ENCODE measurements at places on chromosomes 11 and 22.
A peak's percentile ranks its signal among the peaks of the same experiment; 100 is the strongest.

GRCh38 chr11:2531987-2532703 lies 87.3 kb downstream of the KCNQ1 start:
- no peak for DNase-seq

DNA sequence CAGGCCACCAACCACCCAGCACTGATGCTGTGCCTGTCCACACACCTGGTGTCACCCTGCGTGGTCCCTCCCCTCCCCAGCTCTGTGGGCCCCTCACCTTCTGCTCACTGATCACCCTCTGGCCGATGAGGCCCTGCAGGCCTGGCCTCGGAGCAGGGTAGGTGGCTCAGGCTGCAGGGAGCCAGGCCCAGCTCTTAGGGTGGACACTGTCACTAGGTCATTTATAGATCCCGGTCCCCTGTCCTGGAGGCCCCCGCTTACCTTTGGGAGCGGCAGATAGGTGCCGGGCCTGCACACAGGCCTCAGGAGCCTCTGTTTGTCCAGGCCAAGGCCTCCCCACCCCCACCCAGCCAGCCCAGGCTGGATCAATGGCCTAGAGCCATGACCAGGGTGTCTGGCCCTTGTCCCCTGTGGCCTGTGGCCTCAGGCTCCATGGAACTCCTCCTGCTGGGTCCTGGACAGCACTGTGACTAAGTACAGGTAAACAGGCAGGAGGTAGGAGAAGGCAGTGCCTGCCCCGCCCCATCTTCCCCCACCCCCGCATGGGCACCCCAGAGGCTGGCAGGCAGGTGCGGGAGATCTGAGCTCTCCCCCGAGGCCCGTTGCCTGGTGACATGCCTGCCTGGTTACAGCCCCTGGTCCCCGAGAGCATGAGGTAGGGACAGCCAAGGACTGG lies at the start of gene TMPRSS6:
TMPRSS6 (minus strand) TSS at position 472 of the 676 bp plus-strand sequence. CDS start 6,296 bp downstream, outside the sequence.
- DNase-seq, result no peak

GRCh38 chr11:29751618-29752017 lies 265.2 kb downstream of the KCNA4 start:
- DNase-seq, result no peak

DNA sequence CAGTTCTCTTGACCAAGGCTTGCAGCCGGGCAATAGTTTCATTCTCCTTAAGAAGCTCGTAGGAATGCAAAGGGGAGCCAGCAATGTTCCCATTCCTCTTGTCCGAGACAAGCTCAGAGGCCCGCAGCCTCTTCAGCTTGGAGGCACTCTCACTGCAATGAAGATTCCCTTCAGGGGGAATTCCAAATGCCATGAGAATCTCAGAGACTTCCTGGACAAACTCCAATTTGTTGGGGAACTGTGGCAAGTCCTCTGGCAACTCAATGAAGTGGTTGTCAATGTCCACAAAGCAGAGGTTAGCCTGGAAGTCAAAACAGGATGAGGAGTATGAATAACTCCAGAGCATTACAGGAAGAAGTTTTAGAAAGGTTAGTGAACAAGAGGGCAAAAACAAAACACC lies 84.4 kb downstream of the DENND5A start:
- DNase-seq, result no peak

DNA sequence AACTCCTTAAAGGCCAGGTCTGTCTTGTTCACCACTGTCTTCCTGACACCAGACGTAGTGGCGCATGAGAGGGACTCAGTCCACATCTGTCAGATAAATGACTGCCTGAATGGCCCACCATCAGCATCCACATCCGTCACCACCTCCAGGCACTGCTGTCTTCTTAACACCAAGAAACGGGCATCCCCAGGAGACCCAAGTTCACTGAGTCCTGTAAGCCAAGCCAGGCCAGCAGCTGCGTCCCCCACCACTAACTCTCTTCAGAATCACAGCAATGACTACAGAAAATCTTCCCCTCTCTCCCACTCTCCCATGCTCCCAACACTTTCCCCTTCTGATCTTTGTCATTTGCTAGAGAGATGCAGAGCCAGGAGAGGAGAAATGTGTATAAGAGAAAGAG lies 47.3 kb upstream of the LRRC32 start:
- no peak for DNase-seq

GRCh38 chr11:67605231-67606011 lies 1.3 kb upstream of the NDUFV1 start:
- DNase-seq, result no peak

GRCh38 chr22:20033045-20033706 lies 12.3 kb downstream of the TANGO2 start:
- no peak for DNase-seq

- no peak for DNase-seq
Observed at GRCh38 chr11:75780888-75781287, 12.3 kb downstream of the DGAT2 start.

GRCh38 chr11:33268945-33269540 lies 11.9 kb downstream of the HIPK3 start:
- DNase-seq, result peak; percentile 38

GRCh38 chr11:127962416-127962815 lies 624.9 kb downstream of the ETS1 start:
- DNase-seq, result no peak

DNA sequence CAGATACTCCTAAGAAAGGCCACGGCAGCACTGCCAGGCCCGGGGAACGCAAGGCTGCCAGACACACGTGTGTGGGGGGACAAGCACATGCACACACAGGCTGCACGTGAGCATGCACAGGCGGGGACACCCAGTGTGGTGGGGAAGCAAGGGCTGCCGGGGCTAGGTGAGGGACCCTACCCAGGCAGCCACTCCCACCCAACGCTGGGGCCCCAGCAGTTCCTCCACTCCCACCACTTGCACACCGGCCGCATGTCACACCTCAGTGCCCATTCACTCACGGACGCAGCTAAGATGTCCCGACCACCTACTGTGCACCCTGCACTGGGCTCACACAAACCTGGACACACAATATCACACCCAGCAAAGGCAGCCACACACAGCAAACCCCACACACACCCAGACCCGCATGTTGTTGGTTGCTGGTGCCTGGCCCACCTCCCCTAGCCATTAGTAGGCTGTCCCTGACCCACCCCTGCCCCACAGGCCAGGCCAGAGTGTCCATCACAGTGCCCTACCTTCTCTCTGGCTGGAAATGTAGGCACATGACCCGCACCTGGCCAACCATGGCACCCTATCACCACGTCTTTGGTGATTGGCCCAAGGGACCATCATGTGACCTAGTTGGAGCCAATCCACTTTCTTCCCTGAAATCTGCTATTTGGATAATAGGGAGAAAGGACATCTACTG lies 8.8 kb downstream of the SSTR3 start:
- no peak for DNase-seq

- no peak for DNase-seq
Observed at GRCh38 chr11:130161441-130162145, 2.0 kb downstream of the ST14 start.

GRCh38 chr11:95699631-95700470 lies 89.7 kb downstream of the FAM76B start:
- DNase-seq, result no peak

GRCh38 chr11:45856044-45856468 lies 8.8 kb downstream of the CRY2 start:
- no peak for DNase-seq

DNA sequence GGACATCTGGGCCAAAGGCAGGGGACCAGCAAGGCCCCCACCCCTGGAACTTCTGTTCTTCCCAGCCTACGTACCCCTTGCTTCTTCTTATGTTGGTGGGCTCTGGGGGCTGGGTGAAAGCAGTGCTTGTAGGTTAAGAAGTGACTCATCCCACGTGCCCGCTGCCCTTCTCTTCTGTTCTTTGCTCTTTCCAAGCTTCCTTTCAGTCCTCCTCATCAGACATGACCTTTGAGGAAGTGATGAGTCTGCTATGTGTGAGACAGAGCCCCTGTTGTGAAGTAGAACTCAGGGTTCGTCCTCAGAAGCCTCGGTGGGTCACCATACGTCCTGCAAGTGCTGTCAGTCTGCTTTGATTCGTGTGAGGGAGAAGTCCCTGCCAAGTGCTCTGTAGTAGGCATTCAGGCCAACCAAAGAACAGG lies 12.7 kb downstream of the MED15 start:
- DNase-seq, result peak; percentile 70

DNA sequence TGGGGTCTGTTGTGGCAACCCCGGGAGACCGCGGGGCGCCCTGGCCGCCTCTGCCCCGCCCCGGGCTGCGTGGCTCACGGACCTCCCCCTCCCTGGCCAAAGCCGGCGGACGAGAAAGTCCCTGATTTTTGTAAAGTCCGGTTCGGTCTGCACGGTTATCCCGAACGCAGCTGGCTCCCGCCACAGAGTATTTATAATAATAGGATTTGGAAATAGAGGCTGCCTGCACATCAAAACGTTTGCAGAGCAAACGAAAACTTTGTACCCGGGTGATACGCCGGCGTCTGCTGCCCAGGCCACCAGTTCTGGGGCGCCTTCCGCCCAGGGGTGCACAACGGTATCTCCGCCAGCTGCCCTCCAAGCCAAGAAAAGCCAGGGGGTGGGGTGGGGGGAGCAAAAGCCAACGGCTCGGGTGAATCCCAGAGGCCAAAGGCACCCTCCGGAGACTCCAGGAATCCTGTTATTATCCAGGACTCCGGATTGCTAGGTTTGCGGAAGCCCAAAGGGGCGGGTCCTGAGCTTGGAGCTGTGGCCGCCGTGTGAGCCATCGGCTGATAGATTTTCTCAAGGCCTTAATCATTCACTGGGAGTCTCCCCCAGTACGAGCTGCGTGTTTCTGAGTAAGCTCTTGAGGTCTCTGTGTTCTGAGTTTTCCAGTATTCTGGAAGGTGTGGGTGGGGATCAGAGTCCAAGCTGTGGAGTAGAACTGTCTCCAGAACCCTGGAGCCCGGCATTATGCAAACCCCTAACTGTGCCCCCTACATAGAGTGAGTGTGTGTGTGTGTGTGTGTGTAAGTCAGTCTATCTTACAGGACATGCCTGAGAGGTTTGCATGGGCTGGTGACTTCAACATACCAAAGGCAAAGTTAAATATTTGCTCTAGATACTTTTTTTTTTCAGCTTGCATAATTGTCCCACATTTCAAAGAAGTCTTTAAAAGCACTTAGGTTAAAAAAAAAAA lies 673 bp upstream of the SHANK2 start:
- DNase-seq, result peak; percentile 70

DNA sequence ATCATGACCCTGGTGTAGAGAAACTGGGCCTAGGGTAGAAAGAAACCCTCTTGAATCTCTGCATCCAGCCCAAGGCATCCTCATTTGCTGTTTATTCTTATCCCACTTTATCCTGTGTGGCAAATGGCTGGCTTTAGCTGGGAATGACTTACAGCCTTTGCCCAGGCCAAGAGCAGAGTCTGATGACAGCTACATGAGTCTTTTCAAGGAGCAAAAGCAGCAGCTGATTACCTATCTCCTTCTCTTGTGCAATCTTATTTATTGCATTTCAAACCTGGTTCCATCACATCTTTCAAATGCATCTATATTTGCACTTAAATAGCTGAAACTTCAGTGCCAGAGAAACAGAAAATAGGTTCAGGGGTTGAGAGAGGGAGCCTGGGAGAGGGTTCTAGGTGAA lies 26.1 kb downstream of the SYT13 start:
- no peak for DNase-seq

DNA sequence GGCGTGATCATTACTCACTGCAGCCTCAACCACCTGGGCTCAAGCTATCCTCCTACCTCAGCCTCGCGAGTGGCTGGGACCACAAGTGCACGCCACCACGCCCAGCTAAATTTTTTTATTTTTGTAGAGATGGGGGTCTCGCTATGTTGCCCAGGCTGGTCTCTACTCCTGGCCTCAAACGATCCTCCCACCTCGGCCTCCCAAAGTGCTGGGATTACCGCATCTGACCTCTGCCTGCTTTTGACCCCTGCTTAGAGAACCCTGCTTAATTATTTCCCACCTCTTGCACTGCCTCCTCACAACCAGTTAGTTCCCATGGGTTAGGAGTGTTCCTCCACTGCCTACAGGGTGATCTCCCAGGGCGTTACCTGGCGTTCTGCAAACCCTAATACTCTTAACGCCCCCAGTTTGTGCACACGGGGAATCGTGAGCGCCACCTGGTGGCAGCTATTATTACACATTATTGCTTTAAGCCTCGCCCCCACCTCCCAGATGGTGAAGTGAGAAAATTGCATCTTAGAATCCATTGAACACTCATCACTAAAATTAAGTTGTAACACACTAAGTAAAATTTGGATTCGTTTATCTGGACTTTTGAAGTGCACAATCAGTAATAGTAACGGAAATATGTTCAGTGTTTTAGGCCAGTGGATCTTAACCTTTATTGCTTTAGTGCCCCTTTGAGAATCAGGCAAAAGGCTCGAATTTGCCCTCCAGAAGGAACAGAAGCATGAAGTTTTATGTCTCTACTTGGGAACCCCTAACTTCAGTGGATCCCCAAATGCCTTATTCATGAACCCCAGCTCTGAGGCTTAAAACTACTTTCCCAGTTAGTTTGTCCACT lies 61.4 kb upstream of the ASPHD2 start:
- DNase-seq, result peak; percentile 31

- no peak for DNase-seq
Observed at GRCh38 chr11:18282626-18283025, 16.6 kb downstream of the SAA1 start.

DNA sequence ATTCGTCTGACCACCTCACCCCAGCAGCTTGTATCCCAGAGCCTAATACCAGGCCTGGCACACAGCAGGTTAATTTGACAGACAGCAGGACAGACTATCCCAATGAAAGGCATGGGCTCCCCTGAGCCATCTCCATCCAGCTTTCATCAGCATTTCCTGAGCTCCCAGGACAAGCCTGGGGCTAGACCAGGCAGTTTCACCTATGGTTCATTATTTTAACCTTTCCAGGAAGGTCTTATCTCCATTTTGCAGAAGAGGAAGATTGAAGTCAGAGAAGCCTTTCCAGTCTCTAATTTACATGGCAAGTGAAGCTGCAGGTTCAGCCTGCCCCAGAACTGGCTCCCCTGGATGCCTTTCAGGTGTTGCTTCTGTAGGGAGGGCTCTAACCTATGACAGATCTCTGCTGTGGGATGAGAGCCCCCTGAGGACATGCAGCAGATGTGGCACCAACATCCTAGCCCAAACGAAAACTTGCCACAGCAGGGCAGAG lies 17.0 kb downstream of the ARRB1 start:
- no peak for DNase-seq

DNA sequence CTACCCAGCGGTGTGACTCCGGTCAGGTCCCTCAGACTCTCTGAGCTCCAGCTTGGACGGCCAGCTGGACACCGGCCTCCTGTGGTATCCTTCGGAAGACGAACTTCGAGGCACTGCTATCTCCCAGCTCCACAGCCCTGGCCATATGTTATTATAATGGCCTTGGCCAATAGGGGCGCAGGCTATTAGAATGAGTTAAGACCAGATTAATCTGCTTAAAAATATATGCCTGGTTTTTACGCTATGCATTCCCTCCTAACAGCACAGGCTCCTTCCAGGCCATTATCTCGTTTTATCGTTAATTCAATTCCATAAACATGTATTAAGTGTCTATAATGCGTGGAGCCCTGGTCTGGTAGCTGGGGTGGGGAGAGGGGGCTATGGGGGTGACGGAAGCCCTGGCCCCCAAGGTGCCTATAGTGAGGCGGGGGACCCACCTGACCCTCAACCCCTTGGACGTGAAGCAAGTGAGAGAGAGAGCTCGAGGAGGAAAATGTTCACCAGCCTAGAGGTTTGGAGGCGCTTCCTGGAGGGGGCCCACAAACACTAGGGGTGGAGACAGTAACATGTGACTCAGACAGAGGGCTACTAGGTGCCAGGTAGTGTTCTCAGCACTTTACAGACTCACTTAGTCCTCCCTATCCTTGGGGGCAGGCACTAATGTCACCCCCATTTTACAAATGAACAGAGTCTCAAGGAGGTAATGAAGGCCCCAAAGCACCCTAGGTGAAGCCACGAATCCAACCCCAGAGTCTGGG lies 37.5 kb upstream of the TCF20 start:
- no peak for DNase-seq

GRCh38 chr22:25076336-25076735 lies 123.3 kb upstream of the CRYBB3 start:
- no peak for DNase-seq

GRCh38 chr11:88181776-88182175 lies 6.5 kb upstream of the RAB38 start:
- DNase-seq, result no peak

Measured in HCEC 1CT (cell line).